ENCODE measurements at places on chromosomes 6 and 20.

GRCh38 chr6:30541515-30542403 lies 14.5 kb downstream of the GNL1 start:
- peak; percentile 53 for DNase-seq

DNA sequence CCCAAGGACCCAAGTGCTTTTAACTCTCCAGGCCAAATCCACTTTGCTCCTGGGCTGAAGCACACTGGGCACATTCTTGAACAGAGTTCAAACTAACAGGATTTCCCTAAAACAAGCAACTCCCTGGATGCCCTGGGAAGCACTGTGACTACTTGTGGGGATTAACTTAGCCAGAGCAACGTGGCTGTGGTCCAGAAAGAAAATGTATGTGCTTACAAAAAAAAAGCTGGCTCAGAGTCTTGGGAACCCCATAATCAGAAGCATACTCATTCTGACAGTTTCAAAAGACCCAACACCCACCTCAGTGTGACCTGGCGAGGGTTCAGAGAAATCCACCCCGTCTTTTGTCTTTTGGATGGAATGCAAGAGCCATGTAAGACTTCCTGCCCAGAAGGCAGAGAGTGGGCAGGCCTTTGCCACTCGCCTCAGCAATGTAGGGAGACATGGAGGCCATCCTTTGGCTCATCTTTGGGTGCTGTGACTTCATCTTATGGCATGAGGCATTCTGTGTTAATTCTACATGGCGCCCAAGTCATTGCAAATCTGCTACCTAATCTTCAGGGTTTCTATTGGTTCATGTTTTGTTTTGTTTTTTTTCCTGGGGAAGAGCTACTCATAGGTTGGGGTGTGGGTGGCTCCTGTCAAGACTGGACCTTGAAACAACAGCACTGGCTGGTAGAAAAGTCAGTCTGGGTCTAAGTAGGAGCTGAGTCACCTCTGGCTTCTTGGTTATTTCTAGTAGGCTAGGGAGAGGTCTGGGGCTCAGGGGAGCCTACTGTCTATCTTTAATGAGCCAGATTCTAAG lies 248.6 kb upstream of the SUPT3H start:
- no peak for DNase-seq

DNA sequence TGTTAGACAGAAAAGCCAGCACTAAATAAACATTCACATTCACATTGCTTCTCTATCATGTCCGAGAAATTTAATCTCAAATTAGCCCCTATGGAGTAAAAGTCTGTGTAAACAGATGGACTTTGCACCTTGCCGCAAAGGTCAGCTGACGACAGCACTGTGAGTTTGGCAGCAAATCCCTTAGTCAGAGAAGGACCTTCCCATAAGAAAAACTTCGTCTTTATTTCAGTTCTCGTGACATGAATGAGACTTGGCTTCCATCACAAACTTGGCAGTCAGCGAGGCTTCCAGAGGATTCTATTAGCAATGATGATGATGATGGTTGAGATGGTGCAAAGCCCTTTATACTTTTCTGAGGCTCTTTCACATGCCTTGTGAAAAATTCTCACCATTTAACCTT lies 133.7 kb upstream of the IFNGR1 start:
- no peak for DNase-seq

- peak; percentile 97 for DNase-seq
These were observed at the start of gene ZNF341 for GRCh38 chr20:33731693-33732165. ZNF341 (plus strand) TSS chr20:33731996; CDS start chr20:33732022, 26 bp downstream.

DNA sequence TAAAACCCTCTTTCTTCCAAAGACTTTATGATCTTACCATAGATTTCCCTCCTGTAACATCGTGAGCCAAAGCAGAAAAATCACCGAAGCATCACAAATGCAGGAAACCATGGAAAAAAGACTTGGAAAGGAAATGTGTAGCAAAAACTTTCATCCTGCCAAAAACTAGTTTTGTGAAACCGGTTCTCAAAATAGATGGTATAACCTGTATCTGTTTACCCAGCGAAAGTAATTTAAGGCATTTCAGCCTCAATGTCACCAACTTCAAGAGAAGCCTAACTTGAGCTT lies 213.9 kb downstream of the ZNF217 start:
- DNase-seq: no peak
